B cell (primary cell): ENCODE measurements at places on chromosomes 11 and 22. TPM values are rescaled to one million over a fixed set of nuclear protein-coding genes. Genes with fewer than 3 reads are reported as not detected.

GRM5 gene
- not detected in 2 replicates for total RNA-seq

SLC22A9 gene
- total RNA-seq: not detected in 2 replicates

GRCh38 chr22:18110954-18111758 lies 547 bp downstream of the TUBA8 start:
- H3K27me3 ChIP-seq: peaks cover 44% of the 10 kb centered on the region
- H3K4me1 ChIP-seq: peaks cover 28% of the 10 kb centered on the region
- peak overlapping the region; percentile 43 for H3K4me3 ChIP-seq
- H3K27ac ChIP-seq: no peak overlapping the region
- DNase-seq: no peak

DNA sequence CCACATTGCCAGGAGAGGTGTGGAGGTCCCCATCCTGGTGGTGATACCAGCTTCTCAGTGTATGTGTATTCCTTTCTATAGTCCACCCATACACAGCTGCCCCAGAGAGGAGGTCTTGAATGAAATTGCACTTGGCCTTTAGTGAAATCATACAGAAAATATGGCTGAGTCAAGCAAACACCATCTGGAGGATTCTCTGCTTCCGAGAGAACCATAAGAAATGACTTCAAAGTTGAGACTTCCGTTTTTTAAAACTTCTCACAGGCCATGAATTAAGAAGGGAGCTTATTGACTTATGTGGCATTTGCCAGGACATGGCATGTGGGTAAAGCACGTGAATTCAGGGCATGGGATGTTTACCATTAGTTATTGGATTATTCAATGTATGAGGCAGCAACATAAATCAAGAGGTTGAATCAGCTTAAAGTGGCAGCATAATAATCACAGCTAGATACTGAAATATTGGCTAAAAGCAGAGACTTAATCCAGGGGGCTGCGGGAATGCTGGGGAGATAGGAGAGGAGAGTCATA lies 119.1 kb upstream of the MTNR1B start:
- no peaks in the 10 kb centered on the region for H3K27me3 ChIP-seq
- H3K4me1 ChIP-seq: no peaks in the 10 kb centered on the region
- H3K4me3 ChIP-seq: no peak overlapping the region
- no peaks in the 10 kb centered on the region for H3K36me3 ChIP-seq
- DNase-seq: no peak

DNA sequence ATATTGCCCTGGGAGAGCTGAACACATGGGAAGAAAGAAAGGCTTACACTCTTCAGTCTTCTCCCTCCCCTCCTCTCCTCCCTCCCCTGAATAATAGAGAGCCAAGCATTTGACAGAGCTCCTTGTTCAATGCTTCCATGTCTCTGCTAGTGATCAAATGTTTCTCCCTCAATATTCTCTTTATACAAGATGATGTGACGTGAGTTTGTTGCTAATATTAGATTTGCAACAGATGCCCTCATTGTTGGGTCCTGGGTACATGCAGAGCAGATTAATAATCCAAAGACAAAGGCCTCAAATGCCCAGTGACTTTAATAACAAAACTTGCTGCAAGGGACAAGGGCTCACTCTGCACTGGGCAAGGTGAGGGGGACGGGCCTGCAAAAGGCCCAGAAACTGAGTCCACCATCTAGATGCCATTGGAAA lies 7.1 kb upstream of the ENDOD1 start:
- no peaks in the 10 kb centered on the region for H3K36me3 ChIP-seq
- no peak overlapping the region for H3K27ac ChIP-seq
- DNase-seq: no peak
- no peak overlapping the region for H3K4me3 ChIP-seq
- H3K27me3 ChIP-seq: no peaks in the 10 kb centered on the region

GRCh38 chr22:37820350-37820749 lies 2.8 kb upstream of the GALR3 start:
- H3K4me3 ChIP-seq: no peak overlapping the region
- H3K36me3 ChIP-seq: no peaks in the 10 kb centered on the region
- H3K4me1 ChIP-seq: peaks cover 19% of the 10 kb centered on the region
- no peak overlapping the region for H3K27ac ChIP-seq
- DNase-seq: no peak
